Tracheal epithelial cell (primary cell): ENCODE measurements at places on chromosomes 2 and 18. TPM values are rescaled to one million over a fixed set of nuclear protein-coding genes. Genes with fewer than 3 reads are reported as not detected.

Gene CTAGE1
- total RNA-seq, result not detected in 2 replicates

Gene KYNU
- 41.1 and 77.8 TPM in 2 replicates for total RNA-seq

Gene BOLA3
- 33.2 and 40.0 TPM in 2 replicates for total RNA-seq

Gene FSHR
- total RNA-seq, result not detected in 2 replicates
